Stimulated activated CD4-positive, alpha-beta T cell treated with anti-CD3 and anti-CD28 coated beads, Interleukin-1b, Interleukin-23, amount 100 ng/mL, for 1 hour (primary cell): ENCODE measurements at places on chromosomes 7 and 10.

GRCh38 chr10:24228642-24229041 is 19.7 kb downstream of the KIAA1217 start:
- no peak for DNase-seq

GRCh38 chr7:123771256-123771655 is 22.5 kb upstream of the WASL start:
- no peak for DNase-seq

DNA sequence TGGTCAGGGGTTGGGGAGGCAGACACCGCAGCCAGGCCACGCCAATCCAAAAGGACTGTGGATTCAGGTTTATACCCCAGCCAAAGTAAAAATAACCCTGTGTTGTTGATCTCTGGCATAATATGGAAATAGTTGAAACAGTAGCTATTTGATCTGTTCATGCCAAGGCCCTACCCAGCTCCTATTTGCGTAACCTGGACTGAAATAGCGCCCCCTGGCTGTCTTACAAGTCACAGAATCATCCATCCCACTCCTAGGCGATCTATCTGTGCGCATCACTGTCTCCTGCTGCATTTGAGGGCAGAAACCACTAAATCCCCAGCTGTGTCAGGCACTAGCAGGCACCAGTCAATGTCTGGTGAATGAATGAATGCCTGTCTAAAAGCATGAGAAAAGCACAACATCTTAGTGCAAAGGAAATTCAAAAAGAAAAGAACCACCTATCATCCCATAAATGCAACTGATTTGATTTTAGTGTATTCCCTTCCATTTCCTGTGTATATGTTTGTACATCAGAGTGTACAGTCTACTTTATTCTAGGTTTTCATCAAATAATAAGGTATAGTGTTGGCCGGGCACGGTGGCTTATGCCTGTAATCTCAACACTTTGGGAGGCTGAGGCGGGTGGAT is 160.0 kb downstream of the SLIT1 start:
- DNase-seq = peak; percentile 28

GRCh38 chr10:88091490-88092061 is 228.2 kb downstream of the PTEN start:
- peak; percentile 32 for DNase-seq

GRCh38 chr10:33966946-33967345 is 632.5 kb upstream of the NRP1 start:
- DNase-seq = no peak

GRCh38 chr7:106947244-106947728 is 82.2 kb downstream of the PIK3CG start:
- DNase-seq = no peak

GRCh38 chr7:138656952-138657351 is 44.2 kb downstream of the SVOPL start:
- DNase-seq = no peak

GRCh38 chr7:141511676-141512396 is 39.4 kb upstream of the AGK start:
- no peak for DNase-seq

- no peak for DNase-seq
Observed at GRCh38 chr10:122112021-122112616, 123.2 kb downstream of the TACC2 start.

DNA sequence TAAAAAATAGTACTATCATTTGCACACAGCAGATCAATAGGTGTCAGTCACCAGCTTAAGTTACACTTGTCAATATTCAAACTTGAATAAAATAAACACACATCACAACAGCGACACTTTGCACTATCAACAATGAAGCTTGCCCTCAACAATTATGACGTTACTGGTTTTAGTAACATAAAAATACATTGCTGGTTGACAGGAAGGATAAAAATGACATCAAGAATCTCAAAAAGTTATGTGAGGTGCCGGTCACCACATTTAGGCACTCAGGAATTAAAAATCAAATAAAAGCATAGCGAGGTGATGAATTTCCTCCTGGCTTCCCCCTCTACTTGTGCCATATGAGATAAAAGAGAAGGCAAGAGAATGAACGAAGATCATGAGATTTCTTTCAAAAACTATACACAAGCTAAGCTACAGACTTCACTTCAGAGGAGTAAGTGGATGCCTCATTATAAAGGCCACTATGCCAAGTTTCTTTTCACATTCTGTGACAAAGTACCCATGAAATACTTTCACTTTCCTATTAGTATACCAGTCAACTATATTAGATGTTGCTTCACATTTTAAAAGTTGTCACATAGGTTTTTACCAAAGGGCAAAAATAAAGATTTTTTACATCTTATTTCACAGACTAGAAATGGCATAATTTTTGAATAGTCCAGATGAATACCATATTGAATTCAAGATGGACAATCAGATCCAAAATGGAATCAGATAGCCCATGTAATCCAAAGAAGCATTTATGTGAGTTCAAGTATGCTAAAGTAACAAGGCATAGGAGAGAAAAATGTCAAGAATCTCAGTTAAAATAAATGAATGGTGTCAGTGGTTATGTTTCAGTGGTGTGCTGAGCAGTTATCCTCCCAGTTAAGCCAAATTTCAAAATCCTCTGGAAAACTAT is 3.6 kb downstream of the CCDC71L start:
- DNase-seq = no peak

GRCh38 chr10:114401195-114401791 is 3.0 kb downstream of the AFAP1L2 start:
- DNase-seq = no peak

DNA sequence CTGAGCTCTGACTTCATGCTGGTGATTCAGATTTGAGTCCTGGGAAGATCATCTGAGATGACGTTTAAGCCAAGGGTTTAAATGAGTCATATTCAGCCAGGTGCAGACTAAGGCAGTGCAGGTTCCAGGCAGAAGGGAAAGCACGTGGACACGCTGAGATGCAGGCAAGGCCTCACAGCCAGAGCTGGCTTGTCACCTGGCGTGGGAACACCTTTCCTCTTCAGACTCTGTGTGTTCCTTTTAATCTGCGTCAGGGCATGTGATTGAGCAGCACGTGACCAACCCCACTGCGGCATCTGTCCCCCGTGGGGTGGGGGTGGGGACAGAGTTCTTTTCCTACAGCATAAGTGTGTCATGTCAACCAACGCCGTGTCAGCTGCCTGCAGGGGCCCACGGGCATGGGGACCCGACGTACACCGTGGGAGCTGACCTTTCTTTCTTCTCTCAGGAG is 10.7 kb upstream of the IDI2 start:
- DNase-seq = no peak

GRCh38 chr7:158272091-158272490 is 315.5 kb downstream of the PTPRN2 start:
- DNase-seq = no peak

- DNase-seq = no peak
Observed at GRCh38 chr10:52479567-52479966, 165.5 kb downstream of the DKK1 start.

- DNase-seq = no peak
Observed at GRCh38 chr10:98384531-98385133, 30.4 kb downstream of the PYROXD2 start.

GRCh38 chr10:126092366-126093215 is 196.2 kb downstream of the FANK1 start:
- no peak for DNase-seq

DNA sequence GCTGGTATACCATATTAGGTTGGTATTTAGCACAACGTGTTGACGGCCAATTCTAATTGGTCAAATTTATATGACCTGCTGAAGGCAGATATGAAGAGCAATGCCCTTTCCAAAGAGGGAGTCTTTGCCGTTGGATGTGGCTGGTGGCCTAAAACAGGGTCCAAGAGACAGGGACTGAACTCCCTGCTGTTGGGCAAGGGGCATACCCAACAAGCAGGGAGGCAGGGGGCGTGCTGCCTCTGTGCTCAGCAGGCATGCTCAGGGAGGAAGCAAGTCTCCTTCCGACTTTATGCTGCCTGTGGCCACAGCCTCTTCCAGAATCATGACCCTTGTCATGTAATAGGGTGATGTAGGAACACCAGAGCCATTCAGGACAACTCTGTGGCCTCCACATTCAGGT is 167.7 kb upstream of the NPVF start:
- no peak for DNase-seq

DNA sequence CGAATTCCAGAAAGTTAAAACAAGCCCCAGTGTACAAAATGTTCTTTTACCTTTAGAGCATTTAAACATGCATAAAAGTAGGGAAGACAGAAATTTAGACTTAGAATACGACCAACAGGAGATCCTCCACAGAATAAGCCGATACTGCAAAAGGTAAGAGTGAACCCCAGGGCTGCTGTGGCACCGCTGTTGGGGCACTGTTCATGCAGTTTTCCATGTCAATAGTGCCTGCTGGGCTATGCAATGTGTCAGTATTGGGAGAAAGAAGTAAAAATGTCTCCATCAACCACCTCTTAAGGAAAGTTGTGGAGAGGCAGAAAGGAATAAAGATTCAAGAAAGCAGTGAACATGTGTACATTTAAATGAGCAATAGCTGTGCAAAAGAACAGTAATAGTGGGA is 326.5 kb upstream of the SEMA3C start:
- no peak for DNase-seq

DNA sequence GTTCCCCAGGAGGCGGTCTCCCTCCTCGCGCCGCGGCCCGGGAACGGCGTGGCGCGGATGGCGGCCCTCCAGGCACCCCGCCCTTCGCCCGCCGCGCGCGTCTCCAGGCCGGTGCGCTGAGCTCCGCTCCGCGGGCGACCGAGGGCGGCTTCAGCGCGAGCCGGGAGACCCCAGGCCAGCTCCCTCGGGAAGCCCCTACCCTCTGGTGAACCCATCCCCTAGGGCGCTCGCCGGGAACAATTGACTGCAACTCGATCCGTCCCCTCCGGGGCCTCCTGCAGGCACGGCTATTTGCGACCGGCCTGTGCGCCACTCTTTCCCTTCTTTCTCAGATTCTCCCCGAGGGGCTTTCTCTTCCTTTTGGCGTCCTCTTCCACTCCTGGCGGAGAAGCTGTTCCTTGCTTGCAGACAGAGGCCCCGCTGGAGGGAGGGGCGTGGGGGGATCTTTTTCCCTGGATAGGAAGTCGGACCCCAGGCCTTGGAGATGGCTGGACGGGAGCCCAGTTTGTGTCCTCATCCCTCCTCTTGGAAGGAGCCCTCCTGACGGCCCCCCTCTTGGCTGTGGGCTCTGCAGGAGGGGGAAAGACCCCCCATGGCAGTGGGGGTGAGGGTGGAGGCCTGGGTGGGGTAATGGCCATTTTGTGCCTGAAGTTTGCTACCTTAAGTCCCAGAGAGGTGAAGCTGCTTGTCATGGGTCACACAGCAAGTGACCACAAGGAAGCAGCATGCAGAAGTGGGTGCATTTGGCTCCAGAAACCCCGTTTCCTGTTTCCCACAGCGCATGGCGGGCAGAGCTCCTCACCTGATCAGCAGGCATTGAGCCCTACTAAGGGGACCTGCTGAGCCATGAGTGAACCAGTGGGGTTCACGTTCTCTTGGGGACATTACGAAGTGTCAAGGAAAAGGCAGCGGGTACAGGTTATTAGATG is 171.2 kb upstream of the TNRC18 start:
- DNase-seq = no peak

DNA sequence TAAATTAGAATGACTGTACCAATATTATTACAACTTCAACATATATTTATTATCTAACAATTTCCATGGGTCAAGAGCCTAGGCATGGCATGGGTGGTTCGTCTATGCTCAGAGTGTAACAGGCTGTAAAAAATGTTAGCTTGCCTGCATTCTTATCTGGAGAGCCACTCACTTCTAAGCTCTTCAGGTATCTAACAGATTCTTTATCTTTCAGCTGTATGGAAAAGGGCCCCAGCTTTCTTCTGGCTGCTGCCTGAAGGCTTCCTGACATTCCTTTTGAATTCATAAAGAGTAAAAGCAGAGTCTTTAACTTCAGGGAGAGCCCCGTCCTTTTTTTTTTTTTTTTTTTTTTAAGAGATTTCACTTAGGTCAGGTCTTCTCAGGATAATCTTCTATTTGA is 648.8 kb downstream of the NXPH1 start:
- DNase-seq = no peak

DNA sequence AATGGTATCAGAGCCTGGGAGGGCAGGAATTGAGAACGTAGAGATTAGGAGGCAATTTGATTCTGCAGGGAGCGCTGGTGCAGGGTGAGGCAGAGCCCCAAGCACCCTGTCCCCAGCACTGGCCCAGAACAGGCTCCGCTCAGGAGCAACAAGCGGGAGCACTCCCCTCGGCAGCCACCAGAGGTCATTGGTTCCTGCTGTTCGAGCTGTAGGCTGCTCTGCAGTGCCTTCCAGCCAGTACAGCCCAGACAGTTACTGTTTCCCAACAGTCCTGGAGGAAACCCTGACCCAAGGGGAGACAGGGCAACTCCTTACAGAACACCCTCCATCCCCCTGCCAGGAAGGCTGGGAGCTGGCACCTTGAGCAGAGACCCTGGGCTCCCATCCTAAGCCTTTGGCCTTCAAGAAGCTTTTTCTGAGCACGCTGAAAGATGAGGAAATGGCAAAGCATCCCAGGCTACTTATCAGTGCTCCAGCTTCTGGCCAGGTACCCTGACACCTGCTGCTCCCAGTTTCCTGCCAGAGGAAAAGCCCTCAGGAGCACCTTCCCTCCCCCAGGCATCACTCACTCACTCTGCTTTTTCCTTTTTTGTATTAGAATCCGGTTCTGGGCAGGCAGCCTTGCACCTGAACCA is 71.2 kb upstream of the EFCAB10 start:
- peak; percentile 53 for DNase-seq

- DNase-seq = no peak
Observed at GRCh38 chr7:5557920-5558401, 134.3 kb upstream of the TNRC18 start.

DNA sequence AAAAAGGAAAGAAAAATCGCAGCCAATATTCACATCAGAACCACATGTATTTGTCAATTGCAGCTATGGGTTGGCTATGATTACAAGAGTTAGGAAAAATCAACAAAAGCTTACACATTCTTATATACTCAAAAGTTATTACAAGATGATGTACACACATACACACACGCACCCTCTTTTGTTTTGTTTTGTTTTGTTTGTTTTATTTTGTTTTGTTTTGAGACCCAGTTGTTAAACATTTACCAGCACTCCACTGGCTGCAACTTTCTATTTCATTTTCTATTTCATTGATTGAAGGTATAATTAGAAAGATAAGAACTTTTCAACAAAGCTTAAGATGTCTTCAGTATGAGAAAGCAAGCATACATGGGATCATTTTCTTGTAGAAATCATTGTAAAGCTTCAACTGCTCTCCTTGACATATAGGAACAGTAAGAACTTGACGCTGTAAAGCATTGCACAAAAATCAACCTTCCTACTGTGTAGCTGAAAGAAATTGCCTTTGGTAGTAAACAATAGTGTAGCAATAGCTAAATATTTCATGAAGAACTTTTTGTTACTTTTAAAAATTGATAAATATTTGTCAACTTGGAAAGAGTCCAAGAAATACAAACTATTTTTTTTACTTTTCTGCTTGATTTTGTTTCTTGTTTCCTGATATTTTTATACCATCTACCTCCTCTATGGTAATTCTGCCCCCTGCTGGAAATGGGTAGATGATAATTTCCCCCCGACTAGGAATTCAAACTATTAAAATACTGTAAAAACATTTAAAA is 205.9 kb downstream of the MBL2 start:
- DNase-seq = no peak
